GM04503 (cell line): ENCODE measurements at places on chromosomes 1 and 21.

GRCh38 chr1:236148470-236148845 is 6.1 kb downstream of the GPR137B start:
- DNase-seq = no peak

DNA sequence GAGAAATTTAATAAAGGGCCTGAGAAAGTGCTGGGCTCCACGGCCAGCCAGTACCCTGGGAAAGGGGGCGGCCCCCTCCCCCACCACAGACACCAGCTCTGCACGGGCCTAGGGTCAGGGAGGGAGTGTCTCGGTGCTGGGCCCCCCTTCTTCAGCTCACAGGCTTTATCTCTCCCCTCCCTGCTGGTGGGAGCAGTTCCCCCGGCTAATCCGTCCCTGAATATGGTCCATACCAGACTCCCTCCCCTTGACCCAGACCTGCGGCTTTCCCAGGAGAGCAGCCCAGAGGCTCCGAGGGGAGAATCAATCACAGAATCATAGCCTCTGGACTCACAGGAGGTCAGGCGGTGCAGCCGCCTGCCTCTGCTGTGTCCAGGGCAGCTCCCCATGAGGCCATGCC is 26.0 kb upstream of the RSPO1 start:
- DNase-seq = no peak

DNA sequence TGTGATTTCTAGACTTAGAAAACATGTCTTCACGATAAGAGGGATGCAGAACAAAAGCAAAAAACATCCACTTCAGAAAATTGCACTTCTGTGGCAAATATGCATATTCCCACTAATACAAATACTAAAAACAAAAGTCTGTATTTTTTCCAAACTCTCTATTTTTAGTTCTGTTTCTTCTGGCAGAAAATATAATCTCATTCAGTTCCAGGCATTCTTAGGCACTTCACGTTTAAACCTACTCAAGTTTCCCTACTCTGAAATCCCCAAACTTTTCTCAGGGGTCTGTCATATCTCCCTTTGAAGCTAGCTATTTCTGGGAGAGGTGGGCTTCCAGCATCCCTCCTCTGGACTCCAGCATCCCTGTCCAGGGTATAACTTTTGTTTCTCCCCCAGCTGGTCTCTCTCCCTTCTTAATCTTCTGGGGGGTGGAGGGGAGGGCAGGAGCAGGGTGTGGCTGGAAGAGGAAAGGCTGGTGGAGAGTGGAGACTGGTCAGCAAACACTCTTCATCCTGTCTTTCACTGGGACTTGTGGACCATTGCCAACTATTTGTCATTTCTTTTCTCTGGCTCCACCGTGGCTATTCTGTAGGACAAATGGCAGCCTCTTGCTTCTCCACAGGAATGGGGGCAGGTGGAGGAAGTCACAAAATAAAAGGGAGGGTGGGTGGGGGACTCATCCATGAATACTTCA is 19.6 kb upstream of the NCF2 start:
- DNase-seq = no peak

DNA sequence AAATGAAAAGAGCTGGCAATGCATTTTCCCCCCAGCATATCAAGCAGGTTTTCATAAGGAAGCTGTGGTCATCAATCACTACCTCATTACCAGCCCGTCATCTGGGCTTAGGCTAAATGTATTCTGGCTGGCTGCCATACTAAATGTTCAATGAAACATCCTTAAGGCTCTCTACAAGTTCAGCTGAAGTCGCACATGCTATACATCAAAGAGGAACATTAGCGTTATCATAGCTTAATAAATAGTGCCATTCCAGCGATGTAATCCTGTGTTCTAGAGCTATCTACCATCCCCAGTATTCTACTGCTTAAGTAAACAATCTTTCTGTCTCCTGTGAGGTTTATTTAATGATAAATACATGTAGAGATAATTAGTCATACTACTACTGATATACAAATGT is 288.8 kb downstream of the DPYD start:
- DNase-seq = no peak

DNA sequence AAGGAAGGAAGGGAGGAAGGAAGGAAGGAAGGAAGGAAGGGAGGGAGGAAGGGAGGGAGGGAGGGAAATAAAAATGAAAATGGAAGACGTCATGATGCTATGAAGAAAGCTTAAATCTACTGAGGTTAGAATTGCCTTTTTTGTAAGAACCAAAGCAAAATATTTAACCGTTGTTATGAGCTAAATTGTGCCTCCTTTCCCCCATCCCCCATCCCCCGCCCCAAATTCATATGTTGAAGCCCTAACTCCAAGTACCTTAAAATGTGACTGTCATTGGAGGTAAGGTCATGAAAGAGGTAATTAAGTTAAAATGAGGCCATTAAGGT is 80.1 kb upstream of the CXADR start:
- no peak for DNase-seq

DNA sequence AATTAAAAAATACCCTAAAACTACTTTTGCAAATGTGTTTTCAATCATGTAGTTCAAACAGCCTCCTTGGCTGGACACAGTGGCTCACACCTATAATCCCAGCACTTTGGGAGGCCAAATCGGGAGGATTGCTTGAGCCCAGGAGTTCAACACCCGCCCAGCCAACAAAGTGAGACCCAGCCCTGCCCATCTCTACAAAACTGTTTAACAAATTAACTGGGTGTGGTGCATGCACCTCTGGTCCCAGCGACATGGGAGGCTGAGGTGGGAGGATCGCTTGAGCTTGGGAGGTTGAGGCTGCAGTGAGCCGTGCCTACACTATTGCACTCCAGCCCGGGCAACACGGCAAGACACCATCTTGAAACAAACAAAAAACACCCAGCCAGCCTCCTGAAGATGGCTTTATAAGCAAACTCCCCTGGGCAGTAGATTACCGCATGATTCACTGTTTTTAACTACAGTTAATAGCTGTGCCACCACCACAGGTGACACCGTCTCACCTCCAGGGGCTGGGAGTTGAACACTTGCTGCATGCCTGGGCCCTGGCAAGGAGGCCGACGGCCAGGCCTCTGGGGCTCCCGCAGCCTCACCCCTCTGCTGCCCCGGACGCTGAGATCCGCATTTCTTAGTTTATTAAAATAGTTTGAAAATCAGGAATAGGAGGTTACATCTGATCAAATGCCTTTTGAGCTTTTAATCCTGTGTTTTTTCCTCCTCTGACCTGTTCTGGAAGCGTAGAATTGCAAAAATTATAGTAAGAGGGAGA is 16.2 kb downstream of the PTTG1IP start:
- no peak for DNase-seq

- DNase-seq = no peak
These were observed 441 bp downstream of the YARS1 start for GRCh38 chr1:32816676-32817158.

- DNase-seq = no peak
These were observed 69.2 kb downstream of the FASLG start for GRCh38 chr1:172727956-172728603.

- DNase-seq = no peak
These were observed 44.1 kb upstream of the TRAPPC10 start for GRCh38 chr21:43967981-43968380.

- no peak for DNase-seq
These were observed 2.4 kb downstream of the PLPP3 start for GRCh38 chr1:56576880-56577405.

GRCh38 chr1:81635816-81636215 is 164.9 kb upstream of the ADGRL2 start:
- no peak for DNase-seq

DNA sequence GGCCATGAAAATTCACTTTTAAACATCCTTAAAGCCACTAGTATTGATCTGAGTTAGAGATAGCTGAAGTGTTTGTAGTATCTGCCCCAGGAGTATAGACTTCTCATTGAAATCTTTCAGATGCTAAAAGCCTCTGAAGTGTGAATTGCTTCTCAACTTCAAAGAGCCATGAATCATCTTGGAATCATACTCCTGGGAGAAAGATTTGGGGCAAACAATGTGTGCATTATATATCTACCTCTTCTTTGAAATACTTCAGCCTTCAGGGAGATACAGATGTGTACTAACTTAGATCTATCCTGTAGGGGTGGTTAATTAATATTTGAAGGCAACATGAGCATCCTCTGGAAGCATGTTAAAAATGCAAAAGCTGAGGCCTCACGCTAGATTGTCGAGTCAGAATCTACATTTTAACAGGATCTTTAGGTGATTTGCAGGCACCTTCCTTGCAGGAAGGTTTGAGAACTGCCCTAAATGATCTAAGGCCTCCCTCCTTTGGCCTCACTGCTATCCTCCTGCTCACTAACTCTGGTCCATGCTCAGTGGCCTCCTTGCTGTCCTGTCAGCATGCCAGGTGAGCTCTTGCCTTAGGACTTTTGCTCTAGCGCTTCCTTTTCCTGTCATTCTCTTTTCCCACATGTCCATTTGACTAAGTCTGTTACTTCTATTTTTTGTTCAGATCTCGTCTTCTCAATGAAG is 6.0 kb upstream of the SCYL3 start:
- no peak for DNase-seq

DNA sequence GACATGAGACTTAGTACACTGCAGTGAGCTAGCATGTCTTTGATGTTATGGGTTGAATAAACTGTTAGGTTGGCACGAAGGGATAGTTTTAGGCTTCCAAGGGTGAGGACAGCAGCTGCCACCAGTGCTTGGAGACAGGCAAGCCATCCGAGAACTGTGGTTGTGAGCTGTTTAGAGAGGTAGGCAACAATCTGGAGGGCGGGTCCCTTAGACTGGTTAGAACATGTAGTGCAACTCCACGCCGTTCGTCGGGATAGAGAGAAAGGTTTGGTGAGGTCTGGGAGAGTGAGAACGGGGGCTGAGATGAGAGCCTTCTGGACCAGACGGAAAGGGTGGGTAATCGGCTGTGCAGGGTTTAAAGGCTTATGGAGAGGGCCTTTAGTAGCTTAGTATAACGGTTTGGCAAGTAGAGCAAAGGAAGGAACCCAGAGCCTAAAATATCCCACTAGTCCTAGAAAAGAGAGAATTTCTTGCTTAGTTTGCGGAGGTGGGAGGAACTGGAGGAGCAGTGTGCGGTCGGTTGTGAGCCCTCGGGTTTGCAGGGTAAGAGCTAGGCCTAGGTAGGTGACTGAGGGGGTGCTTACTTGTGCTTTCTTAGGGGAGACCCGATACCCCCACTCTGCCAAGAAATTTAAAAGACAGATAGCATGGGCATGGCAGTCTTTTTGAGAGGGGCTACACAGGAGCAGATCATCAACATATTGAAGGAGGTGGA is 72.8 kb downstream of the CNST start:
- no peak for DNase-seq

DNA sequence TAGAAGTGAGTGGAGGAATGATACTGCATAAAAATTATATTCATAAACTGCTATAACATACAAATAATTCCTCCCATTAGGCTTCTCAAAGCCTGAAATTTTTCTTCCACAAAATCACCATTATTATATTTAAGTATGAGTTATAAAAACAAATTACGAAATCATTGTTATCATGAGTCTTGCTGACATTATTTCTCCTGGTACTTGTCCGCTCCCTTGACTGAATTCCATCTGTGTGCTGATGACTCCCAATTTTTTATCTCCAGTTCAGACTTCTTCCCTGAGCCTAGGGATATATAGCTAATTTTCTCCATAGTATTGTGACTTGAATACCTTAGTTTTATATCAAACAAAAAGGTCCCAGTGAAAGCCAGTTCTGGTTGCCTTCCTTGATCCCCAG is 268.2 kb downstream of the HMCN1 start:
- no peak for DNase-seq
